ENCODE measurements at places on chromosomes 12 and 14.

DNA sequence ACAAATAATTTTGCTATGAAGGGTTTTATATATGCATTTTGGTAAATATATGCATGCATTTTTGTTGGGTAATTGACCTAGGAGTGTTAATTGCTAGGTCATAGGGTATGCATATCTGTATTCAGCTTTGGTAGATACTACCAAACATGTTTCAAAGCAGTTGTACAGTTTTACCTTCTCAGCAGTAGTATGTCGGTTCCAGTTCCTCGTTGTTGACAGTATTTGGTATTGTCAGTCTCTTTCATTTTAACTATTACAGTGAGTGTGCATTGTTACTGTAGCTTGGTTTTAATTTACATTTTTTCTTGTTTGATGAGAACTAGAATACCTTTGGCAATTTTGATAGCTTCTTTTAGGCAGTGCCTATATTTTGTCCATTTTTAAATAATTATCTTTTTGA, 98.9 kb downstream of the ARID2 start:
- DNase-seq = no peak

- no peak for DNase-seq
Measured at GRCh38 chr12:6435961-6436715, 8.6 kb upstream of the CD27 start.

GRCh38 chr14:95495538-95496025, 20.9 kb downstream of the SYNE3 start:
- DNase-seq = no peak

DNA sequence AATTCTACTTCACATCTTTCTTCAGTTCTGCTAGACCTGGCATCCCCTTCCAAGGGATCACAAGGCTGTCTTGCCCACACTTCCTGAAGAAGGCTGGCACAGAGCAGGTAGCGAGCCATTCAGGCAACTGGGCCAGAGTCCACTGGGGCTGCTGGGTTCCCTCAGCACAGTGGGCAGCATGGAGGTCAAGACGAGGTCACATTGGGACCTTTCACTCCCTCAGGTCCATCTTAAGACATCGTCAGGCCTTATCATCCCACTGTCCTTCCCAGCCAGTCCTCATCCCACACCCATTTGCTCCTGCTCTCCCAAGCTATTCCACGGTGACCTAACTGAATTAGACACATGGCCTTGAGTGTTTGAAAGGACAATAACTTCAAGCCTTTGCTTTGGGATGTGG, 143.1 kb upstream of the HIF1A start:
- no peak for DNase-seq

GRCh38 chr12:112645586-112645985, 146.0 kb upstream of the RPH3A start:
- DNase-seq = no peak

DNA sequence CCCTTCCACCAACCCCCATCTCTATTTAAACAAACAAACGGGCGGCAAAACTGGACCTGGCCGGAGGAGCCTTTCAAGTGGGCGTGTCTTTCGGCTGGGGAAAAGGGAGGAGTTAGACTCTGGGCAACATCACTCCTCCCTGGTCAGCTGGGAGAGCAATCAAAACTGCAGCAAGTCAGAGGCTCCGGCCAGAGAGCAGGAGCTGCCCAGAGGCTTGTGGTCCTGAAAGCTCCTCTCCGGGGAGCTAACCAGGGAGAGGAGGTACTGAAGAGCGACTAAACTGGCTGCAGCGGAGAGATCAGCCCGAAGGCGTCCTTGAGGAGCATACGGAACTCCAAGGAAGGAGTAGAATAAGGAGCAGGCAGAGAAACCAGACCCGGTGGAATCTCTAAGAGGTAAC, at the start of gene NEUROD4:
Gene NEUROD4, plus strand, starts transcription at position 191 of the 400 bp plus-strand sequence. CDS start 6,466 bp downstream, outside the sequence.
- no peak for DNase-seq

- DNase-seq = no peak
Measured at GRCh38 chr12:93667672-93668071, 9.5 kb upstream of the CRADD start.

- DNase-seq = no peak
Measured at GRCh38 chr12:49696723-49697122, 10.5 kb downstream of the FMNL3 start.

DNA sequence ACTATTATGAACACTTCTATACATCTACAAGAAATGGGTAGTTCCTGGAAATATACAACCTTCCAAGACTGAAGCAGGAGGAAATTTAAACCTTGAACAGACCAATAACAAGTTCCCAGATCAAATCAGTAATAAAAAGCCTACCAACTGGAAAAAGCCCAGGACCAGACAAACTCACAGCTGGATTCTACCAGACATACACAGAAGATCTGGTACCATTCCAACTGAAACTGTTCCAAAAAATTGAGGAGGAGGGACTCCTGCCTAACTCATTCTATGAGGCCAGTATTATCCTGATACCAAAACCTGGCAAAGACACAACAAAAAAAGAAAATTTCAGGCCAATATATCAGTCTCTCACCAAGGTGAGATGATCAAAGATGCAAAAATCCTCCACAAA, 189.4 kb downstream of the RPS29 start:
- no peak for DNase-seq

DNA sequence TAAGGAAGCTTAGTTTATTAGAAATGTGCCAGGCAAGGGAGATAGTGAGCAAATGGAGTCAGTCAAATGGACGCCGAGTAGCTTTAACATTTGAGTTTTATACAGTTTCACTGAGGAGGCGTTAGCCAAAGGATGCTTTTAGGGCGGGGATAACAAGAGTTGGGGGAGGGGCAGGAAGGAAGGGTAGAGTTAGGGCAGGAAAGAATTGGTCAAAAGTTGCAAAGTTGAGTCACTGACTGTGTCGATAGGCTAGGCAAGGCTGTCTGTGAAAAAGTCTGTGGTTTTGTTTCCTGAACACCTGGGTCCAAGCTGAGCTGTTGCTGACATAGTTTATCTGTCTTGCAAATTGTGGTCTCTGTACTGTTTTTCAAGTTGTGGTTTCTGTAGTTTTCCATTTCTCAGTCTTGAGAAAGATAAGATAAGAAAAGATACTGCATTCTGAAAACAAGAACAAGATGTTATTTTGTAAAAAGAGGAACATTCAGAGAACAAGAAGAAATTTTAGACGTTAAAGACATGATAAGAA, 62.6 kb upstream of the RESF1 start:
- peak; percentile 73 for DNase-seq

- peak; percentile 68 for DNase-seq
Measured at GRCh38 chr14:77376771-77377501, at the start of the genes SAMD15 and TMED8. TSS of gene SAMD15 (plus strand) at chr14:77377379. CDS start at chr14:77377419, 40 bp downstream. TSS of gene TMED8 (minus strand) at chr14:77377094. CDS start at chr14:77377053, 41 bp downstream.

GRCh38 chr14:72657214-72657921, 236.5 kb downstream of the DPF3 start:
- no peak for DNase-seq

DNA sequence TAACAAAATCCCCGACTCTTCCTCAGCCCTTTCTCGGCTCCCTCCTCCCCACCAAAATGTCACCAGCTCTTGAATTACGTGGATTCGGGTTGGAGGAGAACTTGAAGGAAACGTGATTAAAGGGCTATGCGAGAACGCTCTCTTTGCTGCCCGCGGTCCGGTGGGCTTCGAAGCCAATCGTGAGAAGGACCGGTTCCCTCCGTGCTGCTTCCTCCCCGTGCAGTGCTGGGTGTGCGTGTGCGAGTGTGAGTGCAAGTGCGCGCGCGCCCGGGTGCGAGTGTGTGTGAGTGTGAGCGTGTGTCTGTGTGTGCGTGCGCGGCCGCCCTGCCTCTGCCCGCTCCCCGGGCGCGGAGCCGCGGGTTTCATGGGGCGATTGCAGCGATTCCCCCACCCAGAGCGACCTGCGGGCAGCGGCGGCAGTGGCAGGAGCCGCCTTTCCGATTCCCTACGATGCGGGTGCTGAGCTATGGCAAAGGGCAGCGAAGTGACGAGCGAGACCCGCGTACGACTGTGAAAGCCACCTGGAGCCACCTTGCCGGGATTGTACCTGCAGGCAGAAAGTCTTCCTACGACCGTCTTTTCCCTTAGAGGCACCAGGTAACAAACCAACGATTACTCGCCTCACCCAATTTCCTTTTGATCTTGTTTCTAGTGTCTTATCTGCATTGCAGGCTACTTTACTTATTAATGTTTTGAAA, 1.4 kb downstream of the LRFN5 start:
- DNase-seq = no peak

DNA sequence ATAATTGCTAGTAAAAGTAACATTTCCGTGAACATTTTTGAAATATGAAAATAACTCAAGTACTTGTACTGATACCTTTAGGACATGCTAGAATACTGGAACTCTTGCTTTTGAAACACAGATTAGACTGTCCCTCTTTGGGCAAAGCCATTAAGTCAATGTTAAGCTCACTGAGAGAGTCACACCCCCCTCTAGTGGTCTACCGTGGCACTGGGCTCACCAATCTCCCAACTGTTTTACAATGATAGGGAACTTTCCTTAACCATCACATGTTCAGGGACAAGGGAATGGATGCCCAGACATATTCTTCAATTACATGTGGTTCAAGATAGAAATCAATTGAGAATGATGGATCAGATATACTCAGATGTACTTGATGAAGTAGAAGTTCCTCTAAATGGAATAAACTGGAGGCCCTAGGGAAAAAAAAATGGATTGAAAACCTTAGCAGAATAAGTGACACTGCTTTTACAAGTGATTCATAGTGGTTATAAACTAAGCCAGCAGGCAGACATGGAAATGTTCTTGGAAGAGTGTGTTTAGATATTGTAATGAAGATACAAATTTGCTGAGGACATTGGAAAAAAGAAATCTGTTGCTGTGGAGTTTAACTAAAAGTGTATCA, 17.8 kb downstream of the NANOG start:
- peak; percentile 21 for DNase-seq

DNA sequence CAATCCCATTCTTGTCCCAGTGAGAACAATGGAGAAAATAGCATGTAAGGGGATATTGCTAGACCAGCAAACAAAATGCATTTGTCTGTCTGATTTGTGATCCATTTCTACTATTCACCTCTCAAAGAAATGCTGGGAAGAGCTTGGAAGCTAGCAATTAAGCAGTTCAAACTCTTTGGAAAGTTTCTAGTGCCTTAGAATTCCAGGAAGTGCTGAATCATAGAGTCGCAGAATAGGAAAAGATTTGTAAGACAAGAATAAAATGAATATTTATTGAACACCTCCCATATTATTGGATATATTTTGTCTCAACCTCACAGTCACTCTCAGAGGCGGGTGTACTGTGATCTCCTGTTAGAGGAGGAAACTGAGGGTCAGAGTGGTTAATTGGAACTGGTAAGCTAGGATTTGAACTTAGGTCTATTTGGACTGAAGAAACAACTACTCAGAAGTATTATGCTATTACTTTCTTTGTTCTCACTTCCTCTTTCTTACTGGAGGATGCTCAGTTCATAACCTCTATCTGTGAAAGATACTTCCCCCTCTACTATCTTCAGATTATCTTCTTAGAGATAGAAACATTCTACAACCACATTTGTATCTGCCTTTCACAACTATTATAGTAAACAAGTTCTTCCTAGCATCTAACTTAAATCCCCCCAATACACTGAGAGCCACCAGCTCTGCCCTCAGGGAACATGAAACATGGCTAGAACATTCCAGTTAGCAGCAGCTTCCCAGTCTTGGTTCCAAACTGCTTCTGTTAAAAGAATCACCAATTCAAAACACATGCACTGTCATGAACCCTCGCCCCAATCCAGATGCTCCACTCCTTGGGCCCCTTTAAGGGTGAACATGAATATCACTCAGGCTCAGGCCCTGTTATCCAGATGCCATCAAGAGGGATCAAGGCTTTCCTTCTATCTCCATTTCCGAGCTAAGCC, 64.2 kb downstream of the DRAM1 start:
- no peak for DNase-seq

GRCh38 chr12:54133772-54134375, 54.9 kb downstream of the SMUG1 start:
- DNase-seq = no peak

- DNase-seq = no peak
Measured at GRCh38 chr14:97806891-97807290, 1009.7 kb downstream of the VRK1 start.

DNA sequence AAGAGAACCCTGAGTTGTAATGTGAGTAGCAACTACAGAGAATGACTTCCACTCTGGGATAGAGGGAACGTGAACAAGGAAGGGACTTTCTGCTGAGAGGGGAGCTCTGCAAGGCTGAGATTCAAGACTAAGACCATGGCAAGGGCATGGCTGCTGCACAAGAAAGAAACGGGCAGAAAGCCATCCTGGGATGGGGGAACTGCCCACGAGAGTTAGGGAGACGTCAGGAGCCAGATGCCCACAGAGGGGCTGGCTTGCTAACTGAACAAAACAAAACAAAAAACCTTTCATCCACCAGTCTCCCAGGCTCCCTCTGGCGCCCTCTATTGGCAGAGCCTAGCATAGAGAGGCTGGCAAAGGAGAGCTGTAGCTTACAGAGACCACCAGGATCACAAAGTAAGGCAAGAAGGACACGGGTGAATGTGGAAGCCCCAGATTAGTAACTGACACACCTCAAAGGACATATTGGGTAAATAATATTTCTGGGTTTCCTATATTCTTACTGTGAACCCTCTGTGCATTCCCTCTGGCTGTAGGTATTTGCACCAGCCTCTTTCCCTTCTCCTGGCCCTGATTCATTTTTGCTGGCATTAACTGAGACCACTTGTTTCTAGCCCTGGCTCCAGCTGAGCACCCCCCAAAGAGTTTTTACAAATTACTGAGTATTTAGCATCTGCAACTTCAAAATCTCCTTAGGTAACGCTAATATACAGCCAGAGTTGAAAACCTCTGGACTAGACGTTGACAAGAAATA, 338.3 kb downstream of the EMP1 start:
- DNase-seq = no peak

DNA sequence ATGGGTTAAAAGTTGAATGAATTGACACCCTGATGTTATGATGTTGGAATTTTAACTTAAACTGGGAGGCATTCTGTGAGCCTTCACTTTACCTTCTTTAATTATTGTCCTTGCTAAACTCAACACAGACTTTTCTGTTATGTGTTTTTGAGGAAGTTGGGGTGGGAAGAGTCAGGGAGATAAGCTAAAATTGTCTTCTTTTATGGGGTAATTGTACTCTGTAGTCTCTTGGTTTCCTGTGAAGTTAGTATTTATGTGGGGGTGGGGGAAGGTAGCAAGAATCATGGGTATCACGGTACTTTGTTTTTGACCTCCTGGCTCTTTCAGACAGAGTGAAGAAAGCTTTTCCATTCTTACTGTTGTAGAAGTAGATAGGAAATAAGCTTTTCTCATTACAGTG, 32.9 kb downstream of the RAB21 start:
- DNase-seq = no peak

DNA sequence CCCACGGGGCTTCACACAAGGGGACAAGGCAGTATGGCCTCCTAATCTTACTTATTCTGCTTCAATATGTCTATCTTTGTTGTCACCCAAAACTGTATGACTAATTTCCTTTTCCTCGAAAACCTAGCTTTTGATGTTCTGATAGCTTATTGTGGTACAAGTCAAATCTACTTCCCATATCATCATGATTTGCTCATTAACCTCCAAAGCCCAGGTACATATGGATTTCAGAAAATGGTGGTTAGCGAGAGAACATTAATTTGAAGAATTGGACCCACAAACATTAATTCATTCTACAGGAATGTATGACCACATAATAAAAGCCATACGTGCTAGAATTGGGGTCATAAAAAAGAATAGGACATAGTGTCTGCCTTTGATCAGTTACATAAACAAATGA, 412.5 kb downstream of the CCDC91 start:
- no peak for DNase-seq

GRCh38 chr14:64891839-64892375, 12.2 kb upstream of the SPTB start:
- DNase-seq = no peak

GRCh38 chr14:91484186-91484585, 25.9 kb downstream of the PPP4R3A start:
- DNase-seq = no peak

- DNase-seq = no peak
Measured at GRCh38 chr14:99065551-99065950, 206.4 kb downstream of the BCL11B start.

GRCh38 chr14:67951529-67952135, 132.1 kb downstream of the RAD51B start:
- DNase-seq = no peak

Data from stimulated activated CD8-positive, alpha-beta memory T cell treated with anti-CD3 and anti-CD28 coated beads, Interleukin-2, amount 100 ng/mL, for 1 hour (primary cell).